Breast epithelium (tissue), 4 donors: ENCODE measurements at places on chromosomes 5 and 9.

- DNase-seq, result no peak
Observed at GRCh38 chr9:130774183-130774582, 60.9 kb upstream of the ABL1 start.

DNA sequence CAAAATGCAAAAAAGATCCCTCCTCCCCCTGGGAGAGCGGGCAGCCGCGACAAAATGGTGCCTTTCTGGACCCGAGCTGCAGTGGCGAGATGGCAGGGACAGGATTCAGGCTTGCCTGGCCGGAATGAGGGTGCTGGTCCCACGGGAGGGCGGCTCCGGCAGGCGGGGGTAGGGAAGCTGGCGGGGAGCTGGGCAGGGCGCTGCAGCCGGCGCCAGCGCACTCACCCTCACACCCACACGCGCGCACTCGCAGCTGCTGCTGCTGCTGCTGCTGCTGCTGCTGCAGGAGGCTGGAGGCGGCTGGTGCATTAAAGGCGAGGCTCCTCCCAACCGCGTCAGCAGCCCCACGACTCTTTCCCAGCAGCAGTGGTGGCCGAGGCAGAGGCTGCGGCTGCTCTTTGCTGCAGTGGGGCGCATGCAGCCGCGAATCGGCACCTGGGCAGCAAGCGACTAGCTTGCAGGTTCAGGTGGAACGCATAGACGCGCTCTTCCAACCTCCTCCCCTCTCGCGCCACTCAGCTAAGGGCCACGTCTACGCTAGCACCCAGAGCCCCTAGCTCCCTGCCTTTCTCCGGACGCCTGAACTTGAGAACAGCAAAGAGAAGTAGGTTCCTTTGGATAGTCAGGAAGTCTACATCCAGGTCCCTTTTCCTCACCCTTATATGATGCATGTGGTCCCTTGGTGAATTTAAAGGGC is at the start of gene PPP2R2B:
PPP2R2B (minus strand) TSS at position 282 of the 697 bp plus-strand sequence.
- DNase-seq, result no peak

DNA sequence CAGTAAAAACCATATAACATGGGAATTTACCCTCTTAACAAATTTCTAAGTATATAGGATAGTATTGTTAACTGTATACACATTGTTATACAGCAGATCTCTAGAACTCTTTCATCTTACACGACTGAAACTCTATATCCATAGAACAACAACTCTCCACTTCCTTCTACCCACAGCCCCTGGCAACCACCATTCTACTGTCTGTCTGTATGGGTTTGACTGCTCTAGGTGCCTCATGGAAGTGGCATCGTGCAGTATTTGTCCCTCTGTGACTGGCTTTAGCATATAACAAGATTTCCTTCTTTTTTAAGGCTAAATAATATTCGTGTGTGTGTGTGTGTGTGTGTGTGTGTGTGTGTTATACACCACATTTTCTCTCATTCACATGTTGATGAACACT is 100.7 kb downstream of the ZNF462 start:
- DNase-seq, result no peak

DNA sequence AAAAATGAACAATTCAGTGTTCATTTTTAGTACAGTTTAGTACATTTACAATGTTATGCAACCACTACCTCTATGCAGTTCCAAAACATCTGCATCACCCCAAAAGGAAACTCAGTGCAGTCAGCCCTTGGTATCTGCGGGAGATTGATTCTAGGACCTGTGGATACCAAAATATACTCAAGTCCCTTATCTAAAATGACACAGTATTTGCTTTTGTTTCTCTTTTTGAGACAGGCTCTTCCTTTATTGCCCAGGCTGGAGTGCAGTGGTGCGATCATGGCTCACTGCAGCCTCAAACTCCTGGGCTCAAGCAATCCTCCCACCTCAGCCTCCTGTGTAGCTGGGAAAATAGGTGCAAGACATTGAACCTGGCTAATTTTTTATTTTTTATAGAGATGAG is 114.0 kb downstream of the PIP5K1B start:
- DNase-seq, result no peak
